Cerebellum (tissue), 4 donors: ENCODE measurements at places on chromosomes 12 and 14.

DNA sequence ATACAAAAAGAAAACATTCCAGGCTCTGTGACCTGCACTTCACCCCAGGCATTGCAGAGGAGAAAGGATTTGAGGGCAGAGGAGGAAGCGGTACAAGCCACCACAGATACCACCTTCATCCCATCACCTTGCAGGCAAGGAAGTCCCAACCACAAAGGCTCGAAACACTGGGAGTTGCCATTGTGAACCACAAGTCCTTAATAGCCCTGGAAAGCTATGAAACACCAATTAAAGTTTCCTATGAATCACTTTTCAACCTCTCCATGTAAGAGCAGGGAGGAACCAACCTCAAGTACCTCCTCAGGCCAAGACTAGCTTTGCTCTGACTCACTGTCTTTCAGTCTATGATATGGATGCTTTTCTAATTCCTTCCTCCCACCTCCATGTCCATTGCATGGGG is 27.0 kb downstream of the MAP3K9 start:
- no peak for DNase-seq

DNA sequence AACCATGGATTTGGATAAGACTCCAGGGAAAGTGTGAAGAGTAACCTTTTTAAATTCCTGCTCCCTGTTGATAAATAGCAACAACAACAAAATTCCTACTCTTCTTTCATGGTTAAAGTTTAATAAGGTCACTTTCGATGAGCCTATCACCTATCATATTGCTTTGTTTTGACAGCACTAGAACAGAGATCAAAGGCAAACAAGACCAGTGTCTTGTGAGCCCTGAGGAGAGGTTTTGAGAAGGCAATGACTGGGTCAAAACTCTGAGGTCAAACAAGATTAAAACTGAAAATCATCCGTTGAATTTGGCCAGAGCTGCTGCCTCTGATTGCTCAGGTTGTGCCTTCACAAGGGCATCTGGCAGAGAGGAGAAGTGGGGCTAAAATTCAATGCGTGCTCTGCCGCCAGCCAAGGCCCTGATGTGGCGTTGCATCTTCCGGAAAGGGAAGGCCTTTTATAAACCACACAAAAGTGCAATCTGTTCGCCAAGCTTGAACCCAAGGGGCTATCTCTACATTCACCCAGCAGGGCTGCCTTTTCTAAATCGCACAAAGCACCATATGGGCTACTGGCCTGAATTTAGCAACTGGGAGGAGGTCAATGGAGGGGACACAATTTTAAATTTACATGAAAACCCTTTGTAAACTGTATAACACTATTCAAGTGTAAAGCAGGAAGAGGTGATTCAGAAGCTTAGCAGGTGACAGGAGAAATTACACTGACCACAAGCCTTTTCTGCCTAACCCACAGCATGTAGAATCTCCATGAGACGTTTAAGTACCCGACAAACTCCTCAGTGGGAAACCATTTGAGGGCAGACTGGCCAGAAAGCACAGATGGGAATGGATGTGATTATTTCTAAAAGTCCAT is 140.8 kb downstream of the DAD1 start:
- peak; percentile 73 for DNase-seq

- peak; percentile 79 for DNase-seq
These were observed 159.2 kb downstream of the CALM1 start for GRCh38 chr14:90556012-90556477.

- no peak for DNase-seq
These were observed 1756.2 kb upstream of the SEL1L start for GRCh38 chr14:83289896-83290295.

GRCh38 chr12:100733817-100734593 is 60.6 kb upstream of the ANO4 start:
- peak; percentile 21 for DNase-seq

GRCh38 chr14:101947577-101947903 is 16.8 kb upstream of the DYNC1H1 start:
- DNase-seq = no peak

DNA sequence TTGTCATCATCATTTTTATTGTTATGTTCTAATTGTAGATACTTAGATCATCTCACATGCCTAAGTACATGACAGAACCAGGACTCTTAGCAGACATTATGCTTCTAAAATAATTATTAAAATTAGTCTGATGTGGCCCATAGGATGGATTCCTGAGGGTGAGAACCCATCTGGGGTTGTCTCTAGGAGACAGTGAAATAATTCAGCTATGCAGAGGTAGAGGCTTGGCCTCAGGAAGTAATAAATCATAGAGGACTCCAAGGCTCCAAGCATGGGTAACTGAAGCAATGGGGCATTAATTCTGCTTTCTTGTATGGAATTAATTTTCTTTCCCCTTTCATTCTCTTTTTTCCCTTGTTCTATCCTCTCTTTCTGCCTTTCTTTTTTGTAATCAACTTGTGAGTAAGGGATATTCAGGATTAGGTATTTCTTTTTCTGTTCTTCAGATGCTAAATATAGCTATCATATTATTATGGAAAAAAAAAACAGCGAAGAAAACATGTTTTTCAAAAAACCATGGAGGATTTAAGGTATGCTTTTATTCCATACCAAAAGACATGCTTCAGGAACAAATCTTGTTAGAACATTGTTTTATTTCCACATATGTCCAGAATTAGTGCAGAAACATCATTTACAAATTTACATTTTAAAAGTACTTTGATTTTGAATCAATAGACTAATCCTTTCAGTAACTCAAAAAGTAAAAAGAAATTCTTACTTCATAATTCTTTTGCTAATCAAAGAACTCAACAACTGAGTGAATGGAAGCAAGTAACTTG is 263.2 kb downstream of the TRHDE start:
- DNase-seq = no peak

DNA sequence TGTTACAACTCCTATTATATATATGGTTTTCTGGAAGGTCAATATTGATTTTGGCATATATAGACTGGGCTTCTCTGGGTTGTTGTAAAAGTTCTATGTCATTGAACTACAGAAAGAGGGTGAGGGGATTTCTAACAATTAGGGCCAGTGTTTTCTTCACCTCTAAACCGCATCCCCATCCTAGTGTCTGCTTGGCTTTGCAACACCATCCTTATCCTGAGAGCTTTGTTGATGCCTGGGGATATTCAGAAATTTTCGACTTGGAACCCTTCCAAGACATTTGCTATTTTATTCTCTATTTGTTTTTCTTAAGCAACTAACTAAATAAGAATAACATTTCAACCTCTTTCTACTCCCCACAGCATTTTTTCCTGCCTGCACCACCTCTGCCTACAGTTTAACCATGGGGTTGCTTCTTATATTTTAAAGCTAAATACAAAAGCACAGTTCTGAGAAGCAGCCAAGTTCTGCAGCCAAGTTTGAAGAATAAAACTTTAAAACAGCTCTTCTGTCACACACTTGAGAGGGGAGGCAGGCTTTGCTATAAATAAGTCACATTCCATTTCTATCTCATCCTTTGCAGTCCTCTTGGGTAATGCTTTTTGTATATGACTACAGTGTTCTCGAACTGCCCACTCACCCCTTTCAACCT is 53.4 kb downstream of the RGS6 start:
- DNase-seq = no peak

- DNase-seq = no peak
These were observed 14.8 kb downstream of the DEGS2 start for GRCh38 chr14:100144645-100144995.

- DNase-seq = no peak
These were observed 51.4 kb upstream of the SLC6A15 start for GRCh38 chr12:84964048-84964447.

GRCh38 chr12:4158306-4158705 is 115.3 kb upstream of the CCND2 start:
- DNase-seq = no peak

DNA sequence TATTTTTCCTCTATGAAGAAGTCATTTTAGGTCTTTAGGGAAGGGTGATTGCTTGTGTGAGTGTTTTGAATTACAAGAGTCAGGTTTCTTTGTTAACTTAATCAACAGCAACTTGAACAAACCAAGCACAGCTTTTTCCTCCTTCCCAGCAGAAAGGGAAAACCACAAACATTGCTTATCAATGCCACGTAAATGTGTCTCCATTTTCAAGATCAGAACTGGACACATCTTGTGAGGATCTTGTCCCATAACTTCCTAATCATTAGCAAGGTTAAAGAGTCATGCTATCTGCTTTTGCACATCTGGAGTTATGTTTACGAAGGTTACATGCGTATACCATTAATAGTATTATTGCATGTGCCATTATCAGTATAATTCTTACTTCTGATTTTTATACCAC is 248.0 kb upstream of the FLRT2 start:
- no peak for DNase-seq

DNA sequence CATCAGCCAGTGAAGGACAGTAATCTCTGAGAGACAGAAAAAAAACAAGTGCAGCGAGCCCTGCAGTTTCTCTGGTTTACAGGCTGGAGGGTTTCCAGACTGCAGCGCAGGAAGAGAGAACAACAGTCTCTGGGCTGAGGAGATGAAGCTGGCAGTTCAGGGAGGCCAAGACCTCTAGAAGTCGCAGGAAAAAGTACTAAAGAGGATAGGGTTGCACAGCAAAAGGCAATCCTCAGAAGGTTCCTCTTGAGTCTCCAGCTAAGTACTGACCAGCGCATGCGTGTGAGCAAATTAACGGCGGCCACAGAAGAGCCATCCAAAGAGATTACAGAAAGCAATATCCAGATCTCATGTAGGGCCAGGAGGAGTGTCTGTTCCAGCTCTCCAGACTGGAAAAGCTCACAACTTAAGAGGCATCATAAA is 12.2 kb upstream of the CCDC60 start:
- no peak for DNase-seq

DNA sequence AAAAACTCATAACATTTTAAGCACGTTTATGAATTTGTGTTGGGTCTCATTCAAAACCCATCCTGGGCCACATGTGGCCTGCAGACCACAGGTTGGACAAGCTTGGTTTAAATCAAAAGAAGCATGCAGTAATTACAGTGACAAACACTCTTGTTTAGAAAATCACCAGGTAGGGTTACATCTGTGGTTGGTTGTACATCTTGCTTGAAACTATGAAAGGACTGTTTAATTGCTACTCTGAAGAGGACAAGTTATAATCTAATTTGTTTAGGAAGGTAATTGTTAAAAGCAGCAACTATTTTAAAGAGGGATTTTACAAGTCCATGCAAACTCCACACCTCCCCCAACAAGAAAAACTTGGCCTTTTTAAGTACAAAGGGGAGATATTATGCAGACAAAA is 4.0 kb downstream of the TRIP11 start:
- DNase-seq = no peak

DNA sequence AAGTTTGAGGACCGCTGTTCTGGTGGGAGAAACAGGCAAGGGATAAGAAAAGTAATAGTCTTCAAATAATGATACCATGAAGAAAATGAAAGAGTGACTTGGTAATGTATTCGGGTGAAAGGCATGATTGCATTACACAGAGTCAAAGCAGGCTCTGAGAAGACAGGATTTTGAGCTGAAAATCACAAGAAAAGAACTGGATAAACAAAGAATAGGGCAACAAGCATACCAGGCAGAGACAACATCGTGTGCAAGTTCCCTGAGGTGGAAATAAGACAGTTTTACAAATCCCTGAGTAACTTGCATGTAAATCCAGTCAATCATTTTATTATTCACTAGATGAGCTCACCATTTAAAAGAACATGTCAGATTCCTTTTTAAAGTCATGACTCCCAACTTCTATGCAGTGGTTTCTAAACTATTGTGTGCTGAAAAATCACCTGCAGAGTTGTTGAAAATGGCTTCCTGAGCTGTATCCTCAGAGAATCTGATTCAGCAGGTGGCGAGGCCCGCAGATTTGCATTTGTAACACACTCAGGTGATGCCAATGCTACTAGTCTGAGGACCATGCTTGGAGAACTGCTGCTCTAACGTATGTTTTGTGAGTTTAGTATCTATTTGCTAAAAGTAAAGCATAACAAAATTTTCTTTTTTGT is 133.0 kb upstream of the ABCD2 start:
- DNase-seq = no peak

DNA sequence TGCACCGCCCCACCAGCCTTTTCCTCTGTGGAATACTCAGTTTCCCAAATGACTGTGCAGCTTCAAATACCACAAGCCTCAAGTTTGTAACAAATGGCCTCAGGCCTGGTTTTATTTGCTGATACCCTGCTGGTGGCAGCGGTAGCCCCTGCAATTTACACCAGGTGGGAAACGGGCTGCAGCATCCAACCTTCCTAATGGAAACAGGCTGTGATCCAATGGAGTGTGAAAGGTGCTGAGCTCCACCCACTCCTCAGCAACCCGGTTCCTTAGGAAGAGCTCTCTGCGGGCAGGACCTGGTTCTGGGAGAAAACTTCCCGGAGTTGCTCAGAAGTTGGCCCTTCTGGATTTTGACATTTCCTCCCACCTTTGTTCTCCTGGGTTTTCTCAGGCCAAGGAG is 41.7 kb upstream of the LTA4H start:
- no peak for DNase-seq

- no peak for DNase-seq
These were observed 154.4 kb downstream of the GPHN start for GRCh38 chr14:66662374-66662773.

DNA sequence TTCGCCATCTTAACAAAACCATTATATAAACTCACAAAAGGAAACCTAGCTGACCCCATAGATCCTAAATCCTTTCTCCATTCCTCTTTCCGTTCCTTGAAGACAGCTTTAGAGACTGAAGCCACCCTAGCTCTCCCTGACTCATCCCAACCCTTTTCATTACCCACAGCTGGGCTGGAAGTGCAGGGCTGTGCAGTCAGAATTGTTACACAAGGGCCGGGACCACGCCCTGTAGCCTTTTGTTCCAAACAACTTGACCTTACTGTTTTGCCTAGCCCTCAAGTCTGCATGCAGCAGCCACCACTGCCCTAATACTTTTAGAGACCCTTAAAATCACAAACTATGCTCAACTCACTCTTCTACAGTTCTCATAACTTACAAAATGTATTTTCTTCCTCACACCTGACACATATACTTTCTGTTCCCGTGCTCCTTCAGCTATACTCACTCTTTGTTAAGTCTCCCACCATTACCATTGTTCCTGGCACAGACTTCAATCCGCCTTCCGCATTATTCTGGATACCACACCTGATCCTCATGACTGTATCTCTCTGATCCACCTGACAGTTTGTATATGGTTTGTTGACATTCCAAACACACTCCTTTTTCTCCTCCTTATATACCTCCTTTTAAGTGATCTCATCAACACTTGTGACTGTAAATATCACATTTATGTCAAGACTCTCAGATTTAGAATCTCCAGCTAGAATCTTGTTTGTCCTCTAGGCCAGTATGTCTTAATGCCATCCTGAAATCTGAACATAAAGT is 208.7 kb downstream of the KITLG start:
- no peak for DNase-seq

DNA sequence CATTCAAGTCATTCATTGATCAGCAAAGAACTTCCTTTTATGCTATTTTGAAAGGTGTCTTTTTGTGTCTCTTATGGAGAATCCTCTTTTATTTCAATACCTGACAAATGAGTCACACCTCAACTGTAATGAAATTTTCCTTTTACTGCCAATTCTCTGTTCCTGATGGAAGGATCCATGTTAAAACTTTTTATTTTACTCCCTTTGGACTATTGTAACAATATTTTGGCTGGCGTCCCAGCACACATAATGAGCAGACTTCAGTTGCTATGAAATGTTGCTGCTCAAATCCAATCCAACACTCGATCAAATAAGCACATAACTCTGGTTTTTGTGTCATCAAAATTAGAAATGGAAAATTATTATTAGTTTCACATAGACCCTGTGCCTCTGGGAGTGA is 21.9 kb upstream of the SLC15A5 start:
- no peak for DNase-seq

- DNase-seq = no peak
These were observed 211.8 kb downstream of the LRRK2 start for GRCh38 chr12:40436564-40436963.

- peak; percentile 68 for DNase-seq
These were observed 50.9 kb upstream of the VASH1 start for GRCh38 chr14:76710056-76711010.
